ENCODE measurements at places on chromosomes 1 and 21.

DNA sequence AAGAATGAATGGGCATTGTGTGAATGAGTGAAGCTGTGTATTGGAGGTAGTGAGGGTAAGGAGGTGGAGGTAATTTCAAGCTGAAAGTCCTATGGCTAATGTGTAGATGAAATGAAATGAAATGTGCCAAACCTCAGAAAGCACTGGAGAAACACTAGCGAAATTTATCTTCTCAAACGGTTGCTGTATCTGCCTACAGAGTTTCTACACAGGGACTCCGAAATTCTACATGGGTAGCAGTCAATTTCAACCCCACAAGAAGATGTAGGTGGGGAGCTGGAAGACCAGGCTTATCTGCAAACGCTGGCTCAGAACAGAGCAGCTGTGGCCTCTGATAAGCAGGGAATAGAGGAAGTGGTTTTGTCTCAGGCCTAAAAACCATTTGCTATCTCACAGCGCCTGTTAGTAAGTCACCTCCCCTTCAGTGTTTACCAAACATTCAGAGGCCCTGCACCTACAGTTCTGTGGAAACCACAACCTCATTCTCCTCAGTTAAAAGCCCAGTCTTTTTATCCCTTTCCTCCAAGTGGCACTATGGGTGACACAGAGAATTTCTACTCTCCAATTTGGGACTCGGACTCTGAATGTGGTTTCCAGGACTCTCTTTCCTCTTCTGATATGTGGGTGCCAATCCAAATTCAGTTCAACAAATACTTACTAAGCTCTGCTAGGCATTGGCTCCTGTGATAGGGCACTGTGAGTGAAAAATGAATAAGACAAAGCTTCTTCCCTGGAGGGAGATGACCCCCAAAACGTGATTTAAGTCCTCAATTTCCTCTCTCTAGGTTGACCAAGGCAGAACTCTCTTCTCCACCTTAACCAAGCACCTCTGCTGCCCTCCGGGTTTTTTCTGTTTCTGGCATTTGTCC is 17.2 kb upstream of the SLAMF6 start:
- no peak for DNase-seq

DNA sequence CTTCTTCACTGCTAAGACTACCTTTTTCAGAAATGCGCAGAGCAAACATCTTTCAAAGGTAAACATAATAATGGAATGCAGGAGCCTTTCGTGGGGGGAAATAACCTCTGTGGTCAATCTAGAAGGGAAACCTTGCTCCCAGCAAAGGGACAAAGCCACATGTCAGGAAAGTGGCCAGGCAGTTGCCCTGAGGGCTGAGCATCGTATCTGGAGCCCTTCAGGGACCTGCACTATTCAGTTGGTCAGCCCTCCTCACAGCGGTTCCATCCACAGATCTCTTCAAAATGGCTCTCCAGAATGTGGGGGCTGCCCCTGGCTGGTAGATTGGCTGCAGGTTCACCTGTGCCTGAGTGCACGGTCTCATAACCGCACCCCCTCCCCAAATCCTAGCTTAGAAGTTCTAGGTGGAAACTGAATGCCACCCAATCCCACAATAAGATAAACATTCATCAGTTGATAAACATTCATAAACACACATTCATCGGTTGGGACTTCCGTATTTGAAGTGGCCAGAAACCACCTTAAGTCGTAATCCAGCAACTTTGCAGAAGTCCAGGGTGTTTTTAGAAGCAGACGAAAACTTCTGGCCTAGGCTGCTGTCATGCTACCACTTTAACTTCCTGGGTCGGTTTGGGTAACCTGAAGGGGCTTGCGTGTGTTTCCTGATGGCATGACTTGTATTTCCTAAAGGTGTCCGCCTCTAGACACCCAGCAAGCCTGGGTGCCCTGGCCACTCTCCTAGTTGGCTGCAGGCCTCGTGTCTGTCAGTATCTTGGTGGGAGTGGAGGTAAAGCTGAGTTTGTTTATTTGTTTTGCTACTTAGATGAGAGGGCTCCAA is 50.5 kb downstream of the RASSF5 start:
- no peak for DNase-seq

- no peak for DNase-seq
Measured at GRCh38 chr1:57987523-57987922, 559.0 kb downstream of the OMA1 start.

- peak; percentile 19 for DNase-seq
Measured at GRCh38 chr1:212858461-212859265, 588 bp downstream of the FLVCR1 start.

GRCh38 chr1:162020150-162020549 is 3.5 kb downstream of the OLFML2B start:
- no peak for DNase-seq

GRCh38 chr1:231210126-231210525 is 30.9 kb upstream of the GNPAT start:
- DNase-seq: no peak

- DNase-seq: no peak
Measured at GRCh38 chr21:44354001-44354405, 582 bp downstream of the TRPM2 start.

DNA sequence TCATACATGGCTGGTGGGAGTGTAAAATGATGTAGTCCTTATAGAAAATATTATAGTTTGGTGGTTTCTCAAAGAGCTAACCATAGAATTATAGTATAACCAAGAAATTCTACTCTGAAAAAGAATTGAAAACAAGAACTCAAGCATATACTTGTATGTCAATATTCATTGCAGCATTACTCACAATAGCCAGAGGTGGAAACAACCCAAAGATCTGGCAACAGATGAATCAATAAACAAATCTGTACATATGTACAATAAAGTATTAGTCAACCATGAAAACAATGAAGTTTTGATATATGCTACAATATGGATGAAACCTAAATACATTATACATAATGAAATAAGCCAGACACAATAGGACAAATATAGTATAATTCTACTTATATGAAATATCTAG is 29.7 kb downstream of the XCL1 start:
- DNase-seq: no peak

- no peak for DNase-seq
Measured at GRCh38 chr1:44707959-44708831, 22.8 kb downstream of the RNU5D-1 start.

GRCh38 chr1:181174861-181175260 is 86.4 kb downstream of the IER5 start:
- no peak for DNase-seq

DNA sequence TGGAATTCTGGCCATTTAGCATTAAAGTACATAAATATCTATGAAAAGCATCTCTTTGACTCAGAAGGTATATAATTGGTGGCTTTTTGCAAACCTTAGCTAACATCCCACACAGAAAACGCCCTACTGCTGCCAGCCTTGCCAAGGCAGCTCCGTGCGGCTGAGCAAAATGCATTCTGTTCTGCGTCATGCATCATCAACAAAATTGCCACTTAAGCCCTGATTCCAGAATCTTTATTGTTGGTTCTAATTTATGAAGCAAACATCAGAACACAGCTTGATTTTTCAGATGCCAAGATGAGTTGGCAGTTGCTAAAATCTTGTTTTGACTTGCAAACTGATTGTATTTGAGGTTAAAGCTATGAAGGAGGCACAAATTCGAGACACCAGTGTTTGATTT is 314.9 kb upstream of the DEPDC1 start:
- no peak for DNase-seq

DNA sequence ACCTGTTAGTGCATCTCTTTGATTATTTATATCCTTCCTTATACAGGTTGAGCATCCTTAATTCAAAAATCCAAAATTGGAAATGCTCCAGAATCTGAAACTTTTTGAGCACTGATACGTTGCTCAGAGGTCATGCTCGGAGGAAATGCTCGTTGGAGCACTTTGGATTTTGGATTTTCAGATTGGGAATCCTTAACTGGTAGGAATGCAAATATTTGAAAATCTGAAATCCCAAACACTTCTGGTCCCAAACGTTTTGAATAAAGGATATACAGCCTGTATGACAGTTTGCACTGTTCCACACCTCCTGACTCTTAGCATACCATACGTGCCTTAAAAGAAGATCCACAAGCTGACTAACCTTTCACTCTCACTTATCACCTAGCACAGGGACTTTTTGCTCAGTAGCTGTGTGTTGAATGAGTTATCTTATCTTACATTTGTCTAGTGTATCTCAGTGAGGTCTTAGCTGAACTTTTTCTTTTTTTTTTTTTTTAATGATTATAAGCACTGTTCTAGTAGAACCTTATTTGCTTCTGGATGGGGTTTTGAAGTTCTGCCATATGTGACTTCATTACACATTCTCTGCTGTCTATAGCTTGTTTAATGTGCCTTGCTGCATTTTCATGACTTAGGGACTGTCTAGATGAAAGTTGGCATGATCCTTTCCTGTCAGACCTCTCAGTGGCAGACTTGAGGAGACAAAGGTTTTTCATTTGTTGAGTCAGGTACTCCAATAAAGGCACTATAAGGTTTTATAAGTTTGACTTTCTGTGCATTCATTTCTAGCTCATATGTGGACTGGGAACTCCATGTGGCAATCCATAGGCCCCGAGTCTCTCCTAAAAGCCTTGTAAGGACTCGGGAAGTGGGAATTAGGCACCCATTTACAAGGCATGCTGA is 21.6 kb downstream of the PTGFRN start:
- no peak for DNase-seq
